ENCODE measurements at places on chromosomes 7 and 10.

- DNase-seq: no peak
- peak overlapping the region; percentile 58 for H3K4me3 ChIP-seq
- peak overlapping the region; percentile 90 for H3K27ac ChIP-seq
These were observed 765 bp downstream of the CELF2 start for GRCh38 chr10:11018432-11018841.

- H3K27me3 ChIP-seq: no peaks in the 10 kb centered on the region
- peaks cover 74% of the 10 kb centered on the region for H3K36me3 ChIP-seq
- H3K27ac ChIP-seq: no peak overlapping the region
- DNase-seq: no peak
- H3K4me1 ChIP-seq: no peaks in the 10 kb centered on the region
- no peak overlapping the region for H3K4me3 ChIP-seq
These were observed 89.1 kb downstream of the NT5C2 start for GRCh38 chr10:103103989-103104388.

GRCh38 chr10:74855027-74855426, 28.6 kb downstream of the KAT6B start:
- no peak for DNase-seq
- H3K27ac ChIP-seq: no peak overlapping the region
- no peak overlapping the region for H3K4me3 ChIP-seq
- peaks cover 31% of the 10 kb centered on the region for H3K4me1 ChIP-seq
- H3K36me3 ChIP-seq: no peaks in the 10 kb centered on the region
- H3K27me3 ChIP-seq: no peaks in the 10 kb centered on the region

GRCh38 chr10:11468126-11468742, 143.2 kb downstream of the USP6NL start:
- no peaks in the 10 kb centered on the region for H3K27me3 ChIP-seq
- peaks cover 12% of the 10 kb centered on the region for H3K36me3 ChIP-seq
- no peak overlapping the region for H3K4me3 ChIP-seq
- no peak for DNase-seq
- no peaks in the 10 kb centered on the region for H3K4me1 ChIP-seq

DNA sequence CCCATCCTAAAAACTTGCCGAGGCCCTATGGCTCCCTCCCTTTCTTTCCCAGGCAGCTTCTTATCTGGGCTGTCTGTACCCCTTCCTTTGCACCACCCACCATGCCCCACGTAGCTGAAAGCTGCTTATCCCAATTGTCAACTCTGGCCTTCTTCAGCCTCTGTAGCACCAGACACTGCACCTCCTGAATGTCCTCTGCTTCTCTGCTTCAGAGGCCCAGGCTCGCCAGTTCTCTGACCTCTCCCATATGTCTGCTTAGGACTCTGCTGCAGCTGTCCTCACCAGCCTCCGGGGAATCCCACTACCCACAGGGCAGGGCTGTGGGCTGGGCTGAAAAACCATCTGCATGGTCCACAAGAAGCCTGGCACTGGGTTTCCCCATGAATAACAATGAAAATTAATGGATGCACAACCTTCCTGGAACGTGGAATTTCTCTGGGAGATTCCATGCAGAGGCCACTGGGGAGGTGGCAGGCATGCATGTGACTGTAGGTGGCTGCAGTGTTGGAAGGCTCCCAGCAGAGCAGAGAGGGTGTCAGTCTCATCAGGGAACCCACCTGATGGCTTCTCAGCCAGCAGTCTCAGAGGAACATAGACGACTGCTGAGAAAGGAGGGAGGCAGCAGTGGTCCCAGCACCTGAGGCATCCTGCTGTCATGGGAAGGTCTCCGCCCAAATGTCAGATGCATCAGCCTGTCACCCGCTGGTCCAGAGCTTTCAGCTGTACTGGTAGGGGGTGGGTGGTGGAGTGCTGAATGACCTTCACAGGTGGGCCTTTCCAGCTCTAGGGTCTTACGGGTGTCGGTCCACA, 16.8 kb upstream of the SH2D4B start:
- no peak for DNase-seq
- H3K36me3 ChIP-seq: peaks cover 65% of the 10 kb centered on the region
- H3K27ac ChIP-seq: peak overlapping the region; percentile 2
- H3K4me3 ChIP-seq: no peak overlapping the region

DNA sequence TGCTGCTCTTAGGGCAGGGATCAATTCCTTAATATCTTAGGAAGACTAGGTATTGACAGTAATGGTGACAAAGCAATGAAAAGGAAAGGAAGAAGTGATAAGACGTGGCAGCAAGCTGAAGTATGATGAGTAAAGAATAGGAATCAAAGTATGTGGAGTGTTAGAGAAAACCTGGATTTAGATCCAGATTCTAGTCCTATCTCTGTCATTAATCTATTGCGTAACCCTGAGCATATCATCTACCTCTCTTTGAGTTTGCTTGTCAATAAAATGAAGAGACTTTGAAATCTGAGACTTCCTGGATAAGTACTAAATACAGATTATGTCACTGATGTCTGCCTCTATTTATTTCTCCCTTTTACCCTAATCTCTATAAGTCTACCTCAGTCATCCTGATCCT, 89.2 kb downstream of the PTEN start:
- no peak for DNase-seq
- no peaks in the 10 kb centered on the region for H3K36me3 ChIP-seq
- no peaks in the 10 kb centered on the region for H3K4me1 ChIP-seq

DNA sequence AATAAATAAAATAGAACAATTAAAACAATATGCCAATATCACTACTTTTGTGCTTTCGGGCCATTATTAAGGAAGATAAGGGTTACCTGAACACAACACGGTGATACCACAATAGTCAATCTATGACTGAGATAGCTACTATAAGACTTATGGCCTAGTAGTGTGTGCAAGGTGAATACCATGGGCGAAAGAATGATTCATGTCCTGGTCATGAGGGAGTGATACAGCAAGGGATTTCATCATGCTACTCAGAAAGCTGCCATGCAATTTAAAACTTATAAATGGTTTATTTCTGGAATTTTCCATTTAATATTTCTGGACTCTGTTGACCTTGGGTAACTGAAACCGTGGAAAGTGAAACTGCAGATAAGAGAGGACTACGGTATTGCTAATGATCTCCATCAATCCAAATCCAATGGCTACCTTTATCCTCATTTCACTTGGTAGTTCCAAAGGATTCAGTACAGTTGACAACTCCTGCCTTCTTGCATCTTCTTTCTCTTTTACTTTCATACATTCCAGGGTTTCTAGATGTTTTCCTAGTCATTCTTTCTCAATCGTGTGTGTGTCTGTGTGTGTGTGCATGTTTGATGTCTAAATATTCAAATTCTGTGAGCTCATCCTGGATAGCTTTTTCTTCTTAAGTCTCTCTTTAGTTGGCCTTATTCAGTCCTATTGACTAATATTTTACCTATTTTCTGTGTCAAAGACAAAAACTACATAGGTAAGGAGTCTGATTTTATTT, 100.5 kb upstream of the MAGI2 start:
- H3K36me3 ChIP-seq: no peaks in the 10 kb centered on the region
- no peak overlapping the region for H3K27ac ChIP-seq
- no peak for DNase-seq
- no peaks in the 10 kb centered on the region for H3K4me1 ChIP-seq
- H3K27me3 ChIP-seq: no peaks in the 10 kb centered on the region

DNA sequence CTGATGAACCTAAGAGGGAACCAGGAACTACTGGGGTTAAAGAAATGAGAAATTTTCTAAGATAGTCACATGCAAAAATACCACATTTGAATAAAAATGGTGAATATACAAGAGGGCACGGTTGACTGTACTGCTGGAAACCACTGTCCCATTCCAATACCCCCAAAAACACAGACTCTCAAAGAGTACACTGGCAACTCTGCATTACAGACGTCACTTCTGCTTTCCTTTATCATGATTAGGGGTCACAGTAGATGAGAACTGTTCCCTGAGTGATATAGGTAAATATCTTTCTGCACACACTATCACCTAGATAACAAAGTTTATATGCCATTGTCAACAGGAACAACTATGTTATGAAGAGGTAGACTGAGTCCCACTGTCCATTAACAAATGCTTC, 69.5 kb downstream of the RAPGEF5 start:
- no peak overlapping the region for H3K4me3 ChIP-seq
- DNase-seq: no peak
- H3K4me1 ChIP-seq: no peaks in the 10 kb centered on the region
- no peak overlapping the region for H3K27ac ChIP-seq
- H3K36me3 ChIP-seq: no peaks in the 10 kb centered on the region
- no peaks in the 10 kb centered on the region for H3K27me3 ChIP-seq

GRCh38 chr10:116278846-116279245, 5.8 kb upstream of the GFRA1 start:
- no peaks in the 10 kb centered on the region for H3K36me3 ChIP-seq
- H3K27me3 ChIP-seq: no peaks in the 10 kb centered on the region
- H3K4me3 ChIP-seq: no peak overlapping the region
- DNase-seq: no peak
- H3K27ac ChIP-seq: no peak overlapping the region

DNA sequence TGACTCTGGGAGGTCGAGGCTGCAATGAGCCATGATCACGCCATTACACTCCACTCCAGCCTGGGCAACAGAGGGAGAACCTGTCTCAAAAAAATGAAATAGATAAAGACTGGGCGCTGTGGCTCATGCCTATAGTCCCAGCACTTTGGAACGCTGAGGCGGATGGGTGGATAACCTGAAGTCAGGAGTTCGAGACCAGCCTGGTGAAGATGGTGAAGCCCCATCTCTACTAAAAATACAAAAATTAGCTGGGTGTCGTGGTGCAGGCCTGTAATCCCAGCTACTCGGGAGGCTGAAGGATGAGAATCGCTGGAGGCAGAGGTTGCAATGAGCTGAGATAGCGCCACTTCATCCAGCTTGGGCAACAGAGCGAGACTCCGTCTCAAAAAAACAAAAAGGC, 1.1 kb upstream of the DDX21 start:
- H3K4me3 ChIP-seq: peak overlapping the region; percentile 71
- peaks cover 3% of the 10 kb centered on the region for H3K36me3 ChIP-seq
- H3K27ac ChIP-seq: no peak overlapping the region

DNA sequence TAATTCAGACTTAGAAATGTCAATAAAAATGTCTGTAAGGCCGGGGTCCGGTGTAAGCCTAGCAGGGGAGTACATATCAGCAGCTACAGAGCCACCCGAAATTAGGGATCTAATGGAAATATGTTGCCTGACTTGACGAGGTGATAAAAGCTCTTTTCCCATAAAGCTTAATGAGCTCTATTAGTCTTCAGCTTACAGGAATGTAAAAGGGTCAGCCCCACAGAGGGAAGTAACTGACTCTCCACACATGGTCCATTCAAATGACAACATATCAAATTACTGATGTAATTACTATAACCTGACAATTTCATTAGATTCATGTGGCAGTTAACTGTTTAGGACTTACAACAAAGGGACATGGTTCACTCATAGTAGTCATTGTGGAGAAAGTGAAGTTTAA, 62.3 kb downstream of the ATE1 start:
- H3K27ac ChIP-seq: no peak overlapping the region
- H3K4me1 ChIP-seq: no peaks in the 10 kb centered on the region
- H3K27me3 ChIP-seq: no peaks in the 10 kb centered on the region
- H3K4me3 ChIP-seq: no peak overlapping the region
- no peak for DNase-seq

GRCh38 chr7:32266932-32267475, 196.8 kb upstream of the PDE1C start:
- H3K4me3 ChIP-seq: no peak overlapping the region
- H3K36me3 ChIP-seq: no peaks in the 10 kb centered on the region
- no peaks in the 10 kb centered on the region for H3K4me1 ChIP-seq
- no peak overlapping the region for H3K27ac ChIP-seq

DNA sequence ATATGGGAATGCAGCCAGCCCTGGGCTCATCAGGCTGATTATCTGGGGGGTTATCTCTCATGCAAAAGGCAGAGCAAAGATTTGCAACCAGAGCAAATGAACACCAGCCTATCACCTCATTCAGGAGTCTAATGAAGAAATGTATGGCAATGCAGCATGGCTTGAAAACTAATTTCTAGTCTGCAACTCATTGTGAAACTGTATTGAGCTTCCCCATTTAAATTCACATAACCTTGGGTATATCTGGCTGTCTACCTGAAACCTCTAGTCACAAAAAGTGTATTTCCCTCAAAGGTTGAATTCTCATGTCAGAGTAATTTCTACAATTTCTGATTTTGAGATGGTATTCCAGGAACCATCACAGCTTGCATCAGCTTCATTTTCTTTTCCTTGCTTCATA, 240.0 kb downstream of the SDHAF3 start:
- H3K27ac ChIP-seq: no peak overlapping the region
- no peaks in the 10 kb centered on the region for H3K4me1 ChIP-seq
- no peak overlapping the region for H3K4me3 ChIP-seq
- DNase-seq: no peak

GRCh38 chr7:109986701-109987100, 1104.2 kb upstream of the LRRN3 start:
- DNase-seq: no peak
- no peak overlapping the region for H3K4me3 ChIP-seq
- no peaks in the 10 kb centered on the region for H3K4me1 ChIP-seq
- H3K27me3 ChIP-seq: no peaks in the 10 kb centered on the region
- no peak overlapping the region for H3K27ac ChIP-seq
- no peaks in the 10 kb centered on the region for H3K36me3 ChIP-seq

Measured in upper lobe of left lung (tissue), 6 donors.